LHCN-M2 (cell line): ENCODE measurements at places on chromosomes 5 and 9. TPM values are rescaled to one million over a fixed set of nuclear protein-coding genes. Genes with fewer than 3 reads are reported as not detected.

Gene CCDC192
- not detected in 2 replicates for total RNA-seq

Gene WNT8A
- not detected in 2 replicates for total RNA-seq

Gene JAKMIP2
- total RNA-seq: 0.06 and 0.52 TPM in 2 replicates

Gene IL33
- total RNA-seq: 0.11 and 0.13 TPM in 2 replicates

Gene PCDHB8
- 9.6 and 12.3 TPM in 2 replicates for total RNA-seq

Gene PITX1
- total RNA-seq: 2.2 and 5.1 TPM in 2 replicates

Gene OTP
- total RNA-seq: not detected in 2 replicates
